ENCODE measurements at places on chromosomes 4 and X. TPM values are rescaled to one million over a fixed set of nuclear protein-coding genes. Genes with fewer than 3 reads are reported as not detected.

DNA sequence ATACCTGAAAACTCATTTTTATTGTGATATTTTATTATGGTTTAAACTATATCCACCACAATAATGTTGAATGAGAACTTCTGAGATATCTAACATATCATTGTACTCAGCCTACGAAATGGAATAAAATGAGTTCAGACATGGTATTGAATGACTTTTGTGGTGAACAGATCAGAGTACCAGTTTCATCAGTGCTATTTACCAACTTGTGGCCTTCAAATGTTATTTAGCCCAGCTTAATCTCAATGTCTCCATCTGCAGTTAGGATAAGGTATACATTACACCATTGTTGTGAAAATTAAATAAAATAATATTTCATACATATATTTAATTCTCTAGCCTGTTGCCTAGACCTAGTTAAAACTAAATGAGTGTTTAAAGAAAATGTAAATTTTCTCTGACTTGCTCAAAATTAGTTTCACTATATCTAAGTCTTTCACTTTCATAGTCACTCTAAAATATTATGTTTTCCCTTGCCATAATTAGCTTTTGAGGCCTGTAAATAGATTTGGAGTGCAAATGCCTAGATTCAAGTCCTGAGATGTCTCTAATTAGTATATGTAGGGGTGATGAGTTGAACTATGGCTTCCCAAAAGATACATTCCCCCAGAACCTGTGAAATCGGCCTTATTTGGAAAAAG is 594.2 kb downstream of the STPG2 start:
- H3K4me1 ChIP-seq = no peaks in the 10 kb centered on the region
- no peak for DNase-seq
- H3K27ac ChIP-seq = no peak overlapping the region
- no peak overlapping the region for H3K4me3 ChIP-seq

DNA sequence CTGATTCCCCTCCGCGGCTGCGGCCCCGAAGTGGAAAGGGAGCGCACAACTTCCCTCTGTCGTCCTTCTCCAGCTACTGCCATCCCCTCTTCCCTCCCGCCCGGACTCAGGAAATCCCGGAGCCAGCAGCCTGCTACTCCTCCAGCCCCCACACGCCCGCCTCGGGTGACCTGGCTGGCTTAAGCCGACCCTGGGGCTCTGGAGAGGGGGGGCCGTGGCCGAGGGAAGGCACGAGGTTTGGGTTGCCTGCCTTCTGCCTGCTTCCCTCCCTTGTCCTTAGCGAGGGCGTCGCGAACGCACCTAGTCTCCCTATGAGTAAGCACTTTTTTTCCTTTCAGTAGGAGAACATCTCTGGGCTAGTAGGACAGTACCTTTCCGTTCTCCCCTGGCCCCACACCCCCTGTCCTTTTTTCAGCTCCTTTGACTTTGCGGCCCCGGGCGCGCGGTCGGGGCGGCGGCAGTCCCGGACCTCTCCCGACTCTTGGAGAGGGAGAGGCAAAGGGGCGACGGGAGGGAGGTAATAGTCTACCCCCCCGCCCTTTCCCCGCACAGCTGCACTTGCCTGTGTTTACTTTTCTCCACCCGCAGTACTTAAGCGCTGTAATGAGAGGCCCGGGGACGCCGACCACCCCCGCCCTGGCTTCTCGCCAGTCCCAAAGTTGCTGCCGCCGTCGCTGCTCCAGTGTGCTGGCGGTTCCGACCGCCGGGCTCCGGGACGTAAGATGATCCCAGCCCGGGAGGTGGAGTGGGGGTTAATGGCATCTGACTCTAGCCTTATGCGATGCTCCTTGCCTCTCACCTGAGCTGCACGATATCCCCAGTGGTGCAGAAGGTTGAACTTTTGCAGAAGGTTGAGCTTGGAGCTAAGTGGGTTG is 868 bp downstream of the PLS3 start:
- peak overlapping the region; percentile 84 for H3K27ac ChIP-seq
- no peaks in the 10 kb centered on the region for H3K4me1 ChIP-seq
- no peak for DNase-seq
- H3K4me3 ChIP-seq = peak overlapping the region; percentile 61
- no peaks in the 10 kb centered on the region for H3K36me3 ChIP-seq
- peaks cover 7% of the 10 kb centered on the region for H3K27me3 ChIP-seq

DNA sequence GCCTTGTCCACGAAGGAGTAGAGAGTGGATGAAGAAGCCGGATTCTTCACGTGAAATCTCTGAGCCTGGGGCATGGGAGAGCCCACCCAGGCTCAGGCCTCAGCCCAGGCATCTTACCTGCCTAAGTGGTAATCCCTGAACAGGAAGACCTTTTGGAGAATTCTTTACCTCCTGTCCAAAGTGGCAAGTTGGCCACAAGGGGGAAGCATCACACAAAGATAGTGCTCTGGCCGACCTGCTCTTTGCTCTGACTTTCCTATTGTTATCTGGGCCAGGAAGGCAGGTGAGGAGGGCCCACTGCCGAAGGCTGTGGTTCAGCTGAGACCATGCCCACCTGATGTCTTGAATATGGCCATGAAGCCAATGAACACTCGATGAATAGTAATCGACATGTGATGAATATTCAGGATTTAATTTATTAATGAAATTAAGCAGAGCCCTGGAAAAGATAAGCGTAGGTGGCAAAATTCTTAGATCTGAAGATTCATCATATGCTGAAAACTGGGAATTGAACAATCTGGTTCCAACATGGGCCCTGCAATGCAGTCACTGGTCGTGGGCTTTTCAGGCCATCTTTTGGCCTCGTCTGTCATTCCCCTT is 93.8 kb downstream of the PDGFRA start:
- no peak for DNase-seq
- H3K27ac ChIP-seq = no peak overlapping the region
- no peaks in the 10 kb centered on the region for H3K27me3 ChIP-seq

Gene NKX3-2
- total RNA-seq = 2.9 TPM
